ENCODE measurements at places on chromosomes 16 and 17.

GRCh38 chr16:85270374-85270773 is 158.1 kb upstream of the CIBAR2 start:
- peak; percentile 30 for DNase-seq

DNA sequence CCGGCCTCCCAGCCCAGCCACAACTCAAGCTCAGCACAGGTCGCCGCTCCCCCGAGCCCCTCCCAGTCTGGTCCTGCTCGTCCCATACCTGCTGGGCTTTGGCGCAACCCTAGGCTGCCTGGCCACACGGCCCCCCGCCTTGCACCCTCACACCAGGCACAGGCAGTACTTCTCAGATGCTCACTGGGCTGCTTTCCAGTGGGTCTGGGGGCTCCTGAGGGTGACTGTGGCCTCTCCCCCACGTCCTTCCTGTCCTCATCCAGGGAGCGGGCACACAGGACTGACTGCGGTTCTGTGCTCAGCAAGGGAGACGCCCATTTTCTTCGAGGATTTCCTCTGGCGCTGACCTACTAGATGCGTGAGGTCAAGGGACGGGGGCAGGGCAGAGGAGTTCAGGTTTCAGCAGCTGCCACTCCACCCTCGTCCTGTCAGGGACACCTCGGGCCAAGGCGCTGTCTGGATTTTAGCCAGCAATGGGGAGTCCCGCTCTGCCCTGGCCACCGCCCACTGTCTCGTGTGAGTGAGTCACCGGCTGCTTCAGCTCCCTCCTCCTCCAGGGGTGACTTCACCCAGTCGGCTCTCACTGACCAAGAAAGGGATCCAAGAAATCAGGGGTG is 115.8 kb downstream of the NPIPB11 start:
- no peak for DNase-seq

- DNase-seq: no peak
Measured at GRCh38 chr16:19831678-19832077, 53.0 kb downstream of the GPRC5B start.

- DNase-seq: peak; percentile 55
Measured at GRCh38 chr16:2512735-2513404, 882 bp upstream of the ATP6V0C start.

DNA sequence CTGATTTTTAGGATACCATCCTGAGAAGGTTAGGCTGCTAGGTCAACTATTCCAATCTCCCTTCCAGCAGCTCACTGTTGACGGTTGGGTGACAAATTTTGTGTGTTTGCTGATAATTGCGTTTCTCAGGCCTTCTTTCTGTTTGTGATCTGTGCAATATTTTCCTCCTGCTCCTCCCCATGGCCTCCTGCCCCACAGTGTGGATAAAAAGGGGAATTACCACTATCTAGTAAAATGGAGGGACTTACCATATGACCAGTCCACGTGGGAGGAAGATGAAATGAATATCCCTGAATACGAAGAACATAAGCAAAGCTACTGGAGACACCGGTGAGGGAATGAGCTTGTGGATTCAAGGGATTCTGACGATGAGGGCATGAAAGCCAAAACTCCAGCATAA is 9.2 kb downstream of the CHD3 start:
- no peak for DNase-seq

DNA sequence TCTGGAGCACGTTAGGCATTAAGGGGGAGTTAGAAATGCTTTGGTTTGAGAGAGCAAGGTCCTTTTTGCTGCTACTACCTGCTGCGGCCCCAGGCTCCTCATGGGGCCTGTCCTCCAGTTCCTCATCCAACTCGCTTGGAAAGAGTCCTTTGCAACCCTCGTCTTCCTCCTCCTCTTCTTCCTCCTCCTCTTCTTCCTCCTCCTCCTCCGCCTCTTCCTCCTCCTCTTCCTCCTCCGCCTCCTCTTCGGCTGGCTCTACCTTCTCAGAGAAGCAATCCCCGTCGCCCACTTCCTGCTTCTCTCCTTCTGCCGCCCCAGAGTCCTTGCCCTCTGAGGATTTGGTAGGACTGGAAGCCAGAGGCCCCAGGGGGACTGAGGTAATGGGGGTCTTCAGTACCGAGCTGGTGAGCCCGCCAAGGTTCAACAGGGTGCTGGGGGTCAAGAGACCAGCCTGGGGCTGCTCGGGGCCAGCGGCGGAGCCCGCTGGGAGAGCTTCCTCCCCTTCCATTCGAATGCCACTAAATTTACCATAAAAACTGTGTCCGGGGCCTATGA is 89.3 kb downstream of the ZFHX3 start:
- no peak for DNase-seq

- no peak for DNase-seq
Measured at GRCh38 chr16:28192806-28193529, 18.8 kb downstream of the XPO6 start.

Measured in NCI-H82 (cell line).